ENCODE measurements at places on chromosomes 1 and 21. TPM values are rescaled to one million over a fixed set of nuclear protein-coding genes. Genes with fewer than 3 reads are reported as not detected.

Gene ARID4B
- 24.6 TPM for total RNA-seq

DNA sequence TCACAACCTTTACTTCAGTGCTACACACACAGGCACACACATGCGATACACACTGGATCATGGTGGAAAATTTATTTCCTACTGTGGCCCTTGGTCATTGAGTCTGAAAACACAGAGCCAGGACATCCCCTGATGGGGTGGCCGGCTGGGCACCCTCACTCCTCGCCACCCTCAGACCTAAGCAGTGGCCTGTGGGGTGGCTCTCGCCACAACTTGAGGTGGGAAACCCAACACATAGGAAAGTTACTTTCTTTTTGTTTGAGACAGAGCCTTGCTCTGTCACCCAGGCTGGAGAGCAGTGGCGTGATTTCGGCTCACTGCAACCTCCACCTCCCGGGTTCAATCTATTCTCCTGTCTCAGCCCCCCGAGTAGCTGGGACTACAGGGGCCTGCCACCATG lies 19.4 kb downstream of the CRYAA start:
- no peak for DNase-seq
- no peak overlapping the region for H3K27ac ChIP-seq

DNA sequence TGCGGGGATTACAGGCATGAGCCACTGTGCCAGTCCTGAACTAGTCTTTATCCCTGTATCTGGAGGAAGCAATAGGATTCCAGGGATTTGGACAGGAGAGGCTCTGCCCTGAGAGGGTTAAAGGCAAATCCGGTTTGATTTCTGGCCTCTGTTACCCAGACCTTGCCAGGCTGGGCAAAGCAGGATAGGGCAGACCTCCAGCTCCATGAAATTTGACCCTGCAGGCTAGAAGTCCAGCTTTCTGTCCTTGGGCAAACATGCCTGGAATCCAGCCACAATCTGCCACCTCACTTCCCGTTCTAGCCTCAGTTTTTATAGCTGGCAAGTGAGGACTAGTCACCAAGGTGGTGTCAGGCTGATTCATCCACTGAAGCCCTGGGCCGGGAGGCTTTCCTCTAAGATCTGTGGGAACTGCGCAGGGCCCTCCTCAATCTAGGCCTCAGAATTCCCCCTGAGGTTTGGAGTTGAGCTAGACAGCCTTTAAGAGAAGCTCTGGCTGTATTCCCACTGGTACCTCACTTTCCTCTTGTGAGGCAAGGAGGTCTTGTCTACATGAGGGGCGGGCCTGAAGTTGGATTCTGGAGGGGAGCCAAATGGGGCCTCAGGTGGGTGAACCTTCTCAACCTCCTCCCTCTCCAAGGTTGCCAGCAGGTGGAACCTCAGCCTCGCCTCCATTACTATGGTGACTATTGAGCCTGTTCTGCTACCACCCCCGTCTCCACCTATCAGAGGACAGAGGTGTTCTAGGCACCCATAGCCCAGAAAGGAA lies 7.0 kb upstream of the P3R3URF start:
- H3K27me3 ChIP-seq, result no peaks in the 10 kb centered on the region
- DNase-seq, result peak; percentile 85
- peak overlapping the region; percentile 20 for H3K4me3 ChIP-seq

DNA sequence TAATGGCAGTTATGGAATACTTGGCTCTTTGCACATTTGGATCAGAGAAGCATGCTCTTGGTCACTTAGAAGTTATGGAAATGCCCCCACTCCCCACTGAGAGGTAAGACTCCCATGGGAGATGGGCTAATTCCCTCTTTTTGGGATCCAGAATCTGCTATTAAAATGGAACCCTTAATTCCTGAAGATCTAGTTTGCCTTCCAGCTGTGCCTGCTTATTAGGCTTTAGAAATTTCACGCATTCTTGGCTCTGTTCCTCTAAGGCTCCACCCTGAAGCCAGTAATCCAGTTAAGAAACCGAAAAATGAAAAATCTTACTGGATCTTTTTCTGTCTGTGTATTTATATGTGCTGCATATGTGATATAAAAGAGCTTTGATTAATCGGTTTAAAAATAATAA lies 76.7 kb downstream of the USH2A start:
- no peaks in the 10 kb centered on the region for H3K4me1 ChIP-seq
- no peak overlapping the region for H3K4me3 ChIP-seq
- no peaks in the 10 kb centered on the region for H3K27me3 ChIP-seq
- DNase-seq, result no peak
- no peaks in the 10 kb centered on the region for H3K36me3 ChIP-seq

- no peaks in the 10 kb centered on the region for H3K4me1 ChIP-seq
- DNase-seq, result no peak
Measured at GRCh38 chr1:66489972-66490601, 43.9 kb upstream of the SGIP1 start.

GRCh38 chr1:181551754-181552153 lies 68.4 kb downstream of the CACNA1E start:
- DNase-seq, result no peak
- H3K27ac ChIP-seq, result no peak overlapping the region
- no peak overlapping the region for H3K4me3 ChIP-seq
- peaks cover 13% of the 10 kb centered on the region for H3K4me1 ChIP-seq
- no peaks in the 10 kb centered on the region for H3K36me3 ChIP-seq

DNA sequence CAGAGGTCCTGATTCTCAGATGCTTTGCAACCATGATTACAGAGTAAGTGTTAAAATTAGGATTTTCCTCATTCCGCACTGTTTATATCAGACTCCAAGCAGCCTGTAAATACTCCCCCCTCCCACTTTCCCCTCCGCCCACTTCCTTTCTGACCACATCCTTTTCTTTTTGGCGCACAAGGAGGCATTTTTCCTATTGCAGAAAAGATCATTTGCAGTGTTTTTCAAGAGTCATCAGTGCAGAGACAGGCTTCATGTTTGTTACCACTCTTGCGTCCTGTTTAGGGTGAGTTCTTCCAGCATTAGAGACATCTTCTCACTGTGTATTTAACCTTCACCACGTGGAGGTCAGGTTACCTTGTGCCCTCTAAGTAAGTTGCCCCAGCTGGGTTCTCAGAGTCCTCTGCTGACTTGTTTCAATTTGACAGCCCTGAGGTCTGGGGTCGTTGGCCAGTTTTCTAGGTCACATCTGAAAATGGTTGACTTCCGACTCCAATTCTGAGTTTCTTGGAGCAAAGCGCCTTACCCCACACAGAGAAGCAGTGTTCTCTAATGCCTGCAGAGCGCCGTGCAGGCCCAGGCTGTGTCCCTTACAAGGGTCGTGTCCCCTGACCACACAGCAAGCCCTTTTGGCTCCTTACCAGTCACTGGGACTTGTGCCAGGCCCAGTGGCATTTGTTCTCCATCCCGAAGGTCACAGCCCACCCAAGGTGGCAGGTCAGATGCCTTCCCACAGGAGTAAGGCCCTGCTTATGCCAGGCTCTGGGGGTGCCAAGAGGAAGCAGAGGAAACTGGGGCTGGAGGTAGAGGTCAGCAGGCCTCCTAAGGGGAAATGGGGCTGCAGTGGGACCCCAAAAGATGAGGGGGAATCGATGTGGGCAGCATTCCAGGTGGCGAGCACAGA lies 85.6 kb downstream of the FAM78B start:
- peaks cover 10% of the 10 kb centered on the region for H3K4me1 ChIP-seq
- H3K27ac ChIP-seq, result no peak overlapping the region
- no peak overlapping the region for H3K4me3 ChIP-seq
- DNase-seq, result no peak

- no peak overlapping the region for H3K27ac ChIP-seq
- H3K4me3 ChIP-seq, result no peak overlapping the region
- no peak for DNase-seq
- H3K27me3 ChIP-seq, result no peaks in the 10 kb centered on the region
Measured at GRCh38 chr1:199168888-199169585, 530.2 kb downstream of the PTPRC start.
